ENCODE measurements at places on chromosomes 3 and 15.

- DNase-seq = no peak
Measured at GRCh38 chr3:141429371-141430035, 57.3 kb upstream of the RASA2 start.

DNA sequence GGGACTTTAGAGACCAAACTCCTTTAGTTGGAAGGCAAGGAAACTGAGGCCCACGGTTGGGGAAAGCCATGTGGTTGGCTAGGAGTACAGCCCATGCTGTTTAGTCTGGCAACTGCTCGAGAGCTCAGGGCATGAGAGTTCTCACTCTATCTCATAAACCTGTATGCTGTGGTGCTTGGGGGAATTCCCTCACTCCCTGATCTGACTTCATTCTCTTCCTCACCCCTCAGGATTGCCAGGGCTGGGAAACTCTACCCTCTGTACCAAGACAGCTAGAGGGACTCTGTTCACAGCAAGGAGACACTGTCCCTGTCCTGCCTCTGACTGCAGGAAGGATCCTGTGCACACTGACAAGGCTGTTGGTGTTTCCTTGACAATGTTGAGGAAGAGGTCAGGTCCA, 230.2 kb downstream of the ZNF621 start:
- DNase-seq = no peak

DNA sequence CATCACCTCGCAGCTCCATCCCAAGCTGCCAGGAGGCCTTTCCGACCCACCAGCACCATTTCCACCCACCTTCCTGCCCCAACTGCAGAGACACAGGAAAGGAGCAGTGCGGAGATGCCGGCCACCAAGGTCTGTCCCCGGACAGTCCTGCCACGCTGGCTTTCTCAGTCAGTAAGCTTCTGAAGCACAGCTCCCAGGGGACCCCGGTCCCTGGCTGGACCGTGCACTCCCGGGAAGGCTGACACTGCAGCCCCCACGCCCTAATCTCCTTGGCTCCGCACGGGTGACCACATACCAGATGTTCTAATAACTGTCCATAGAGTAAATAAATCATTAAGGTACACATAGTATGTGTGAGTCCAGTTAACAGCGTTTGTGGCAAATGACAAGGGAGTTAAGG, 73.5 kb downstream of the VGLL4 start:
- DNase-seq = no peak

DNA sequence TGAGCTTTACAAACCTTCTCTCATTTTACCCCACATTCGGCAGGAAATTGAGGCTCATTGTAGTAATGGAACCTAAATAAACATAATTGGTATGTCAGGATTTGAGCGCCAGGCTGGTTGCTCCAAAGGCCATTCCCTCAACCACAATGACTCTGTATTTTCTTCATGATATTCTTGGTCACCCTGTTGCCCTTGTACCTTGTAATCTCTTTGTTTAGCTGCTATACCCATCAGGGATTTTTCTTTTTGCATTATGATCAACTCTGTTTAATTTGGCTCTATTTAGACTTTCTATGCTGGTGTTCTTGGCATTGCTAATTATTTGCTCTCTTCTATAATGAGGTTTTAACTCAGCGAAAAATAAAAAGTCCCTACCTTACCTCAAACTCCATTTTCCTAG, 29.8 kb downstream of the DUOX2 start:
- no peak for DNase-seq

GRCh38 chr3:4584456-4585249, 91.5 kb downstream of the ITPR1 start:
- DNase-seq = peak; percentile 7

DNA sequence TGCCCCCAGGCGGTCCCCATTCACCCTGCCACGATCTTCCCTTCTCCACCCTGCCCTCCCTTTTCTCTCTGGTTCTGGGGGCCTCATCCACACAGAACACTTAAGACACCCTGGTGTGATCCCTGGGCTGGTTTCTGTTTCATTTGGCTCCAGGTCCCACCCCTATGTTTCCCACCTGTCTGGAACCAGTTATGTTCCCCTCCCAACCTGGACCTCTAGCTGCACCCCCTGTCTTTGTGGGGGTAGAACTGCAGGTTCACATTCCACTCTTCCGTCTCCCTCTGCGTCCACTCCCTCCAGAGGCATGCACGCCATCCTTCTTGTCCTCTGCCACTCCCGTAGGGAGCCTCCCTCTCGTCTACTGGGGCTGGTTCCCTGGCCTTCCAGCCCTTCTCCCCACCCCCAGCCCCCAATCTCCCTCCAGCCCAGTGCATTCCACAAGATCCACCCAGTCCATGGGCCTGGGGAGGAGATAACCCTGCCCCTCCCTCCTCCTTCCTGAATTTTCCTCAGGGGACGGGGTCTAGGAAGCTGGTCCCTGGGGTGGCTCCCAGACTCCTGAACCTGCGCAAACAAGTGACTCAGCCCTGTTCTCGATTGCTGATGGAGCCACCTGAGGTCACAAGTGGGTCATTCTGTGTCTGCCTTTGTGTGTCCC, 73.8 kb downstream of the ABTB1 start:
- no peak for DNase-seq

DNA sequence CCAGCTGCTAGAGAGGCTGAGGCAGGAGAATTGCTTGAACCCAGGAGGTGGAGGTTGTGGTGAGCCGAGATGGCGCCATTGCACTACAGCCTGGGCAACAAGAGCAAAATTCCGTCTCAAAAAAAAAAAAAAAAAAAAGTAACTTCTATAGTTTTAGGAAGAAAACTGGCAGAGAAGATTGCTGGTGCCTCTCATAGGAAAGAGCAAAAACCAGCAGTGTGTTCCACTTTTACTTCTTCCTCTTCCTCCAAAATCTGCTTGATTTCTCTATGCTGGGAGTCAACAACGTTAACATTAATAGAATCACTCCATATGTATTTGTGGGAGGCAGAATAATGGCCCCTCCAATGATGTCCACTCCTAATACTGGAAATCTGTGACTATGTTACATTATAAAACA, 12.5 kb upstream of the NR1D2 start:
- DNase-seq = no peak

DNA sequence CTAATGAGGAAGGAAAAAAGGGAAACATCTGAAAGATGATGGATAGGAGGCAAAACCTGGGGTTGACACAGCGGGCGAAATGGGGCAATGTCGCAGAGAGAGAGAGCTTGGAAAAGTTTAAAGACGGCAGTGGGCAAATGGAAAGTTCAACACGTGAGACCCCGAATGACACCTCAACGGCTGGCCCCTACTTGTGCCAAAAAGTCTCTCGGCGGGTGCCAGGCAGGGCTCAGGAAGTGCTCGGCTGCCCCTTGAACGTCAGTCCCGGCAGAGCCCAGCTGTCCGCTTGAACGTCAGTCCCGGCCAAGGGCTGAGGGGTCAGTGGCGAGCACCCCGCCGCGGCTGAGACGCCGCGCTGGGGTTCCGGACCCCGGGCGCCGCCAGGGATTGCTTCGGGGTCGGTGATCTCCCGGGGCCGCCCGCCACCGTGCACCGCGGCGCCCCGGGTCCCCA, 658 bp downstream of the EOGT start:
- no peak for DNase-seq

DNA sequence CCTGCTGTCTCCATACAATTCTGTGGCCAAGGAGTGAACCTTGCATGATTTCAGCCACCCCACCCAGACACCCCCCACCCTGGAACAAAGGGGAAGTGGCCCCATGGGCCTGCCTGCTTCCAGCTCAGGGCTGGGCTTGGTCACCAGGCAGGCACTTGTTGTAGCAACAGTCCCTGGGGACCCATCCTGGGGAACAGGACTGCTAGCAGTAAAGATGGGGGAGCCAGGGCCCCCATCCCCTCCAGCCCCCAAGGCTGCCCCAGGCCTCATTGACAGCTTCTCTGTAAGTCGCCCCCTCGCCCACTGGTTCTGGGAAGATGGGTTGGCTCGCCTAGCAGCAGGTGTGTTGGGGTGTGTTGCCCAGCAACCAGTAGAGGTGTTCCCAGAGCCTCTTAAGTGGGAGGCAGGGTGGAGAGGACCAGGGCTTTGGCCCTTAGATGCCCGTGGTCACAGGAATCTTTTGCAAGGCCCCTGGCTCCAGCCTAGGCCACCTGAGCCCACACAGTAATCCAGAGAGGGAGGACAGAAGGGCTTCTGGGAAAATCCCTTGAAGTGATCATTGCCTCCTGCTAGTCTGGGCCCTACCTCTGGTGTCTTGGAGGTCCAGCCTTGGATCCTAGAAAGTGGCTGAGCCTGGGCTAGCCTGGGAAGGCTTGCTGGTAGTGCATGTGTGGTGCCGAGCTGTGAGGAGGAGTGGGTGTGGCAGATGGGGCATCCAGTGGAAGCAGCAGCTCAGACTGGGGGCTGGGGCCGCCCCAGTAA, 48.9 kb downstream of the CYP11A1 start:
- no peak for DNase-seq

GRCh38 chr15:90844696-90845095, 23.7 kb upstream of the FURIN start:
- no peak for DNase-seq

DNA sequence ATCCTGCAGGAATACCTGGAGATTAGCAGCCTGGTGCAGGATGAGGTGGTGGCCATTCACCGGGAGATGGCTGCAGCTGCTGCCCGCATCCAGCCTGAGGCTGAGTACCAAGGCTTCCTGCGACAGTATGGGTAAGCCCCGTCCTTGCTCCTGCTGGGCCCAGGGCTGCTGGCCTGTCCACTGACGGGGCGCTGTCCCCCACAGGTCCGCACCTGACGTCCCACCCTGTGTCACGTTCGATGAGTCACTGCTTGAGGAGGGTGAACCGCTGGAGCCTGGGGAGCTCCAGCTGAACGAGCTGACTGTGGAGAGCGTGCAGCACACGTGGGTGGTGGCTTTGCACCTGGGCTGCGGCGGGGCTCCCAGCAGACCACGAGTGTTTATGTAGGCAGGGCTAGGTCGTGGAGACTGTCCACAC, 5.0 kb downstream of the FES start:
- no peak for DNase-seq

GRCh38 chr3:120741837-120742197, 499 bp downstream of the RABL3 start:
- no peak for DNase-seq

GRCh38 chr3:126197854-126198584, 17.6 kb upstream of the ALDH1L1 start:
- peak; percentile 54 for DNase-seq

DNA sequence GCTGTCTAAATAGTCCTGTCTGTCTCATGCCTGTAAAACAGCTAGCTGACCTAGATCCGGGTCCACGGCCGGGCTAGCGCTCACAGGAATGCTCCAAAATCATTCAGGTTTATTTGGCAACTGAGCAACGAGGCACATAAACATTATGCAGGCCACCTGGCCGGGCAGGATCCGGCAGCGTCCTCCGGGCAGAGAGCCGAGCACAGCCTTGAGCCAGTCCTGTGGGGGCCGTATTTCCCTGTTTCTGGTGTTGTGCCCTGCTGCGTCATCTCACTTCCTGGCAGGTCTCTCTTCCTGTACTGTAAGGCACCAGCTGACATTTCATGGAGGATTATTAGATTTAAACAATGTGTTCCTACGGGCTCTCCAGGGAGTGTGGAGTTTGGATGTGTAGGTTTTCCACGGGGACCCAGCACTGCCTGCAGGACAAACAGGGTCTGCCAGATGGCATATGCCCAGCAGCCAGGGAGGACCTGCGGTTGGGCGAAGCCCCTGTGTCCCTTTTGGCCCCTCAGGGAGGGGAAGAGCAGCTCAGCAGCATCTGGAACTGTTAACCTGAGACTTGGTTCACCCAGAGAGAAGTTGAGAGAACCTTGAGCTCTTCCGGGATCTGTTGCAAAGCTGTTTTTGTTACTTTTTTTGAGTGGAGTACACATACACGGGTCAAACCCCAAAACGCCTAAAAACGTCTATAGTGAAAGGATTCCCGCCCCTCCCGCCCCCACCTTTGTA, 16.6 kb upstream of the LRRK1 start:
- DNase-seq = no peak

DNA sequence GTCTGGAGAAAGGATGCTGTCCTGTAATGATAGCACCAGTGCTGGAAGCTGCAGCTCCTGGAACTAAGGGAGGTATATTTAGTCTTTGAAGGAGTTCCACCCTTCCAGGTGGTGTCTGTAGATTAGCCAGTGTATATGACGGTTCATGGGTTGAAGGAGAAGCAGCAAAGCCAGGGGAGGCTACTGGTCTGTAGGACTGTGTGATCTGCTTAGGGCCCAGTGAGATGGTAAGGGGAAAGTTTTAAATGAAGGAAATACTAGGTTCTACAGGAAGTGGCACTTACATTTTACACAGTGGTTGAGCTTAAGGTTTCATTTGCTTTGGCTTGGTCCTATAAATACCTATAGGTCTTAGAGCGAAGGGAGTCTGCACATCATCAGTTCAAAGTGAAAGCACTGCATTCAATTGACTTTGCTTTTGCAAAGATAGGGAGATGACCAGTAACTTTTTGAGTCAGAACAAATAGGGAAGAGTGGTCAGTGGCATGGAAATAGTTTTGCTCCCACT, 5.6 kb downstream of the SLC25A38 start:
- no peak for DNase-seq

GRCh38 chr3:28917895-28918475, 362.9 kb upstream of the RBMS3 start:
- DNase-seq = no peak

GRCh38 chr3:32320080-32320479, 71.6 kb upstream of the CMTM7 start:
- DNase-seq = no peak

- DNase-seq = no peak
Measured at GRCh38 chr3:122233101-122233952, 49.9 kb downstream of the CASR start.

DNA sequence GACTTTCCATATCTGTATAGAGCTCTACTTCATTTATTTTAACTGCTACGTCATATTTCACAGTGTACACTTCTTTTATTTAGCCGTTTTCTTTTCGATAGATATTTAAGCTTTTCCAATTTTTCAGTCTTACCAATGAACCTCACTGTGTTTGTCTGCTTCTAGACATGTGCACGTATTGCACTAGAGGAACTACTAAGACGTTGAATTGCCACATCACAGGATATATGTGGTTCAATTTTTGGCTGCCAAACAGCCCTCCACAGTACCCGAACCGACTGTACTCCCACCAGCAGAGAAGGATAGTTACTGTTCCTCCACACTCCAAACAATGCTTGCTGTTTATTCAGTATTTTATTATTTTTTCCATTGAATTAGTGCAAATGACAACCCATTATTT, 2.0 kb downstream of the NR1I2 start:
- no peak for DNase-seq

DNA sequence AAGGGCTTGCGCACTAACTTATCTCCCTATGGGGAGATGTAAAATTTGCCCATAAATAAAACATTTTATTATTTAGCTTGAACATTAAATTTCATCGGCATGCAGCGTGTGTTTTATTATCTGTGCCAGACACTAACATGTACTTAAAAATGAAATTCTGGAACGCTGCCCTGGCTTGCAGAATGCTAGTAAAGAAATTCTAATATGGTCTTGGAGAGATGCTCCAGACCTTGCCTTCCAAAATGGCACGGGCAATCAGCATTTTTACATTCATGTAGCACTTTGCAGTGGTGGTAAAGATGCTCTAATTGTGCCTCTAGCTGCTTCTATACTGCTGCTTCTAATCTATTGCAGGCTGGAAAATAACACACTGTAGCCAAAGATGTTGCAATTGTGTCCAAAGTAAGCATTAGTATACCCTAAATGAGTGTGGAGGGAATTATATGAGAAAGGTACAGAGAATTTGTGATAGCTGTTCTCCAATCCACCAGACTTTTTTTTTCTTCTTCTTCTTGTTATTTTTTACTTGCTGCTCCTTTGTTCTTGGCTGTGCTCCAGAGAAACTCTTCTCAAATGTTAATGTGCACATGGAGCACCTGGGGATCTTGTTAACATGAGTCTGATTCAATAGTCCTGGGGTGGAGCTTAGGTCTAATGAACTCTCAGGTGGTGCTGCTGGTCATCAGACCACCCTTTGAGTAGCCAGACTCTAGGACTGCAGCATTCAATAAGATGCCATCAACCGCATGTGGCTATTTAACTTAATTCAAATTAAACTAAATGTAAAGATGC, 47.3 kb downstream of the CRABP1 start:
- no peak for DNase-seq

All from activated T-cell treated with anti-CD3 and anti-CD28 coated beads for 24 hours (primary cell).